ENCODE measurements at places on chromosomes 13 and 19. TPM values are rescaled to one million over a fixed set of nuclear protein-coding genes. Genes with fewer than 3 reads are reported as not detected.

GRCh38 chr13:100363285-100363711, 225.3 kb downstream of the GGACT start:
- no peak overlapping the region for H3K4me3 ChIP-seq
- no peak overlapping the region for H3K27ac ChIP-seq
- H3K4me1 ChIP-seq, result no peaks in the 10 kb centered on the region
- DNase-seq, result no peak
- H3K27me3 ChIP-seq, result no peaks in the 10 kb centered on the region

DNA sequence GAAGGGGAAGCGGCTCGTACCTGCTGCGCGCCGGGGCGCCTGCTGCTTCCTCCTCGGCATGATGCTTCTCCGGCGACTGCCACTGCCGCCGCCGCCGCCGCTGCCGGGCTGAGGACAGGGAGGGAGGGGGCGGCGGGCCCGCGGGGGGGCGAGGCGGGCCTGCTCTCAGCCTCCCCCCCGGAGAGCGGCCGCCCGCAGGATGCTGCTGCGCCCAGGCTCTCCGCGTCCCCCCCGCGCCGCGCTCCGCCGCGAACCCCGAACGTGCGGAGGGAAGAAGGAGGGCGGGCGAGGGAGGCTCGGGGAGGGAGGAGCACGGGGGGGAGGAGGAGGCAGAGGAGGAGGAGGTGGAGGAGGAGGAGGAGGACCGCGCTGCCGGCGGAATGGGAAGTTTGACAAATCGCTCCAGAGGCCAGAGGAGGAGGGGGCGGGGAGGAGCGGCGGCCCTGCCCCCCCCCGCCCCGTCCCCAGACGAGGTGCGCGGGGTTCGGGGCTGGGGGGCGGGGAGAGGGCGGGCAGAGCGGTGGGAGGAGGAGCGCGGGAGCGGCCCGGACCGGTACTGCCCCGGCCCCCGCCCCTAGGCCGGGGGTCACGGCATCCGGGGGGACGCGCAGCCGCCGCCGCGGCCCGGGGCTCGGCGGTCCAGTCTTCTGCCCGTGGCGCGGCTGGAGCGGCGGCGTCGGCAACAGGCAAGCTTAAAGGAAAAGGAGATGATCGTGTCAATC, at the start of gene TSHZ3:
TSHZ3 (minus strand) TSS at position 277 of the 722 bp plus-strand sequence; CDS start at position 60, 217 bp downstream.
- H3K4me3 ChIP-seq, result peak within 1 kb of the TSS; percentile 37
- DNase-seq, result no peak
- H3K27ac ChIP-seq, result no peak within 1 kb of the TSS
- no peaks in the 10 kb centered on the region for H3K36me3 ChIP-seq
- H3K27me3 ChIP-seq, result peaks cover 60% of the 10 kb centered on the region

DNA sequence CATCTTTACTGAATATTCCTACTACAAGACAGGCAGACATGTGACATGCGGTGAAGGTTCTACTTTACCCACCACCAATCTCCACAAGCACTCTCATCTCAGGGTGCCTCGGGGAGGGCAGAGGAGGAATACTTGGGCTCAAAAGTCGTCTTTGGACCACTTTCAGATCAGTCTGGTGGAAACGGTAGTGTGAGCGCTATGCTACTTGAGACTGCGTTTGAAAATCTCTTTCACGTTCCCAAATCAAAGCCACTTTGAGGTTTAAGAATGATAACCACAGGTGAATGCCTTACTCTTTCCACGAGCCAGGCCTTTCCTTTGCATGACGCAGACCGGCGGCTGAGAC, 1.5 kb upstream of the SOX1 start:
- no peak for DNase-seq
- peaks cover 50% of the 10 kb centered on the region for H3K27me3 ChIP-seq
- H3K27ac ChIP-seq, result no peak overlapping the region
- H3K36me3 ChIP-seq, result no peaks in the 10 kb centered on the region
- H3K4me3 ChIP-seq, result no peak overlapping the region

DNA sequence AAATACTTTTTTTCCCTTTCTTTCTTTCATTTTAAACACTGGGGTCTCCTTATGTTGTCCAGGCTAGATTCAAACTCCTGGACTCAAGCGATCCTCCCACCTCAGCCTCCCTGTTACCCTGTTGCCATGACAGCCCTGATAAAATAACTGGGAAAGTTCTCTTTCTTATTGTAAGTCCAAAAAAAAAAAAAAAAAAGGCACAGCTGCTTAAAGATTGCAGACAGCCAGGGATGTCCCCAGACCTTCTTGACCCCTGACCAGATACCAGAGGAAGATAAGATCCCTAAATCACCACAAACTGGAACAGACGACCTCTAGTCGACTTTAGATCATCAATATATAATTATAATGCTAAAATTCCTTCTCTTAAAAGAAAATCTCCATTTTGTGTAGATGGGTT, 1.1 kb upstream of the MVB12A start:
- no peak overlapping the region for H3K27ac ChIP-seq
- peaks cover 4% of the 10 kb centered on the region for H3K36me3 ChIP-seq
- DNase-seq, result no peak
- peaks cover 16% of the 10 kb centered on the region for H3K4me1 ChIP-seq
- H3K4me3 ChIP-seq, result no peak overlapping the region
- H3K27me3 ChIP-seq, result no peaks in the 10 kb centered on the region

- H3K4me1 ChIP-seq, result peaks cover 25% of the 10 kb centered on the region
- peak overlapping the region; percentile 5 for H3K4me3 ChIP-seq
Measured at GRCh38 chr13:30572859-30573275, 44.9 kb upstream of the USPL1 start.

GRCh38 chr19:29376855-29377354, 148.9 kb upstream of the VSTM2B start:
- no peak overlapping the region for H3K27ac ChIP-seq
- no peaks in the 10 kb centered on the region for H3K4me1 ChIP-seq

DNA sequence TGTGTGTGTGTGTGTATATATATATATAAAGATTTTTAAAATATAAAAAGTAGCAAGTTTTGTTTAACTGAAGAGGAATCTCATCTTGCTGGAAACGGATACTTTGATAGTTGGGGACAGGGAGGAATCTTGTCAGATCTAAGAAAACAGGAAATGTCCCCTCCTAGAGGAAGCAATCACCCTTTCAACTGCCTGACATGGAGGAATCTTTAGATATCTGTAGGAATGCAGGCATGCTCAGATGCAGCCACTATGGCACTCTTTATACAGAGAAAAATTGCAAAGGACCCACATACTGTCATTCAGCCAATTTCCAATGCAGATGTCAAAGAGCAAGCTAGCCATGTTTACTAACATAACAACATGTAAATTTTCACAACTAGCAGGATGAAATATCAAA, 38.8 kb downstream of the ZNF611 start:
- H3K36me3 ChIP-seq, result no peaks in the 10 kb centered on the region
- no peak for DNase-seq
- H3K4me3 ChIP-seq, result no peak overlapping the region
- no peak overlapping the region for H3K27ac ChIP-seq

GRCh38 chr19:29285878-29286277, 72.9 kb upstream of the UQCRFS1 start:
- H3K36me3 ChIP-seq, result no peaks in the 10 kb centered on the region
- no peaks in the 10 kb centered on the region for H3K27me3 ChIP-seq
- no peak for DNase-seq

DNA sequence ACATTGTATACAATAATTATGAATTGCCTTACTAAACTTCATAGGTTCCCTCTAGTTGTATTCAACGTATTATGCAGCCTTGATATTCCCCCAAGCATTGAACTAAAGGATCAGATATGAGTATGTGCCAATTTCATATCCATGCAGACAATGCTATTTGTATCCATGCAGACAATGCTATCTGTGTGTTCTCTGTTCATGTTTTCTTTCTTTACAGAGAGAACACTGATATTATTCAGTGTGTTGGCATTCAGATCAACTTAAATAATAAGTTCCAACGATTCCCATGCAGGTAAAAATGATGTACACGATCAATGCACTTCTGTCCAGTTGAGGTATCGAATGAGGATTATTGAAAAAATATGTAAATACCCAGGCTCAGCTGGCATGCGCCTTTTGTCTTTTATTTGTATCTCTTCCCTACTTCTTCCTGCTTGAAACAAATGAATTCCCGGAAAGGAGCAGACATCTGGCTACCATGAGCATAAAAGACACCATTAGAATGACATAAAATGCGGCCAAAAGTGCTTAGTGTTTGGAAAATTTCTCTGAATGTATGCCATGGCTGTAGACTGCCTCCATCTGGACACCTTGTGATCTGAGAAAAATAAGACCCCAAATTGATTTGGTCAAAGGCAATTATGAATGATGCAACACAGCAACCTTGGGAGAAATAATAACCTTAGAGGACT, 731.5 kb downstream of the SLITRK1 start:
- no peak overlapping the region for H3K27ac ChIP-seq
- H3K27me3 ChIP-seq, result no peaks in the 10 kb centered on the region
- DNase-seq, result no peak

DNA sequence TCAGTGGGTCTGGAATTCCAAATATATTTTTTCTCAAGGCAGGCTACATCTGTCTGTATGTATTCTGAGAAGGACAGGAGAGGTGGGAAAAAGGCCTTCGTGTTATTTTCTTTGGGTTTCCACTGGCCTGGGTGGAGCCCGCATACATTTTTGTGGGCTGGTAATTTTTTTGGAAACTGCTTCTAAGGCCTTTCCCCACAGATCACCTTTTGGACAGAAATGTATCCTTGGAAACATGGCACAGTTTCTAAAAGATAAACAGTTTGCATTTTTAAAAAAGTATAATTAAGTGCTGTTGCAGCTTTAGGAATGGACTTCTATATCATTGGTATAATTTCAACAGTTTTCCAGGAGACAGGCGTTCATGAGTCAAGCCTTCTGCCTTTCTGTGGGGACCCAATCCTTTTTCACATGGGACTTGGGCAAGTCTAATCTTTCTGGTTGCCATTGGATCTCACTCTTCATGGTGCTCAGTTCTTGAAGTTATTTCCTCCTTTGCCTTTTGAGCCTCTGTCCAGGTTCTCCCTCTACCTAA, 8.9 kb downstream of the RFX2 start:
- no peaks in the 10 kb centered on the region for H3K36me3 ChIP-seq
- H3K4me1 ChIP-seq, result peaks cover 7% of the 10 kb centered on the region
- no peak overlapping the region for H3K27ac ChIP-seq
- H3K27me3 ChIP-seq, result no peaks in the 10 kb centered on the region
- no peak overlapping the region for H3K4me3 ChIP-seq

DNA sequence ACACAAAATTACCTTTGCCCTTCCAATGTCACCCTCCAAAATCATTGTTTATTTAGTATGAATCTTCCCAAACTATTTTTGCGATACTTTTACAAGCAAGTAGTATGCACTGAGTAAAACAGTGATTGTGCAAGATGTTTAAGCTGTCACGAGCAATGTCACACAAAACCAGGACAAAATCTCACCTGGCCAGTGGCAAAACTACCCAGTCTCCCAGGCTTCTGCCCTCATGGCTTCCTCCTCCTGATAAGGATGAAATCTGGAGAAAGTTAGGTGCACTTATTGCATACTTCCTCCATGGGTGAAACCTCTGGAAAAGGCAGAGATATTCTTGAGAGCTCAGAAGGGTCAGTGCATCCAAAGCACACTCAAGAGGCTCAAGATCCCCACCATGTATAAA, 500.8 kb downstream of the IRS2 start:
- H3K4me1 ChIP-seq, result no peaks in the 10 kb centered on the region
- H3K4me3 ChIP-seq, result no peak overlapping the region
- no peaks in the 10 kb centered on the region for H3K36me3 ChIP-seq

DNA sequence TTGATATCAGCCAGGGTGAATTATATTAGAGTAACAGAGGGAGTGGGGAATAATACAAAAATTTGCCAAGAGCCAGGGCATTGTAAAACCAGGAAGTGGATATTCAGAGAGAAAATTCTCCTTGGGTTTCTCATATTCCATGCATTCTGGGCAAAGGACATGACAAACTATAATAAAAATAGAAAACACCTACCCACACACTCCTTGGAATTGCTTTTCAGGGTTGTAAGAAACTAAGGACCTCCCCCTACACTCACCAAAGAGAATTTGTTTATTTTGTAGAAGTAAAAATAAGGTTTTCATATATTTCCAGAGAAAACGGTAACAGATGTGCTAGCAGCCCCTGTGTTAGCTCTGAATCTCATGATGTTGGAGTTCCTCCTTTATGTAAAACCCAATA, 649.6 kb downstream of the SLITRK1 start:
- H3K4me1 ChIP-seq, result no peaks in the 10 kb centered on the region
- no peak overlapping the region for H3K27ac ChIP-seq
- no peak for DNase-seq
- no peak overlapping the region for H3K4me3 ChIP-seq

- DNase-seq, result no peak
- H3K4me3 ChIP-seq, result no peak overlapping the region
- no peak overlapping the region for H3K27ac ChIP-seq
- H3K27me3 ChIP-seq, result no peaks in the 10 kb centered on the region
Measured at GRCh38 chr13:49399801-49400472, 43.9 kb downstream of the CAB39L start.

DNA sequence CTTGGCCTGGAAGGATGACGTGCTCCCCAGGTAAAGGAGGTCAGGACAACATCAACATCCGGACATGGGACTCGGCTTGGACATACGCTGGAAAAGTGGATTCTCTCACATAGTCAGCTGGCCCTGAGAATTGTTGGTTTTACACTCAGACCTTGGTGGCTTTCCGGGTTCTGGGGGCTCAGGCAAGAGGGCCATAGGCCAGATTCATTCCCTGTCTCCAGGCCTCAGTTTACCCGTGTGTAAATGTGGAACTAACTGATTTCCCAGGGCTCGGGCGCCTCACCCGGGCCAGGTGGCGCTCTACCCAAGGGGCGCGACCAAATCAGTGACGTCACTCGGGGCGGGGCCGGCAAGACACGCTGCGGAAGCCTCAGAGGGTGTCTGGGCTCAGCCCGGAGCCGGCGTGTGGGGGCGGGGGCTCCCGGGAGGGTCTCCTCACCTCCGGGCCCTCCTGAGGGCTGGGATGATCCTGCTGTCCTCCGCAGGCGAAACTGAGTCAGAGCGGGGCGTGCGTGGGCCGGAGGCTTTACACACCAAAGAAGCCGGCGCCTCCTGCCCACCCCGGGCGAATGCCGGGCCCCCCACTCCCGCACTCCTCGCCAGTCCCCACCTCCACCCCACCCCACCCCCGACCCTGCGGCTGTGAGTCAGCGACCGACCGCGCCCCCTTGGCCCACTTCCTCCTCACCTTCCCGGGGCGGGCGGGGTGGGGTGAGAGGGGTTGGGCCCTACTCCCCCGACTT, 862 bp upstream of the VASP start:
- no peaks in the 10 kb centered on the region for H3K27me3 ChIP-seq
- no peaks in the 10 kb centered on the region for H3K36me3 ChIP-seq
- DNase-seq, result peak; percentile 98
- H3K4me1 ChIP-seq, result peaks cover 40% of the 10 kb centered on the region

Gene PRR20D
- total RNA-seq, result not detected

Gene SMG9
- 37.4 TPM for total RNA-seq

Gene ZNF728
- total RNA-seq, result not detected

Gene LGALS4
- 4.2 TPM for total RNA-seq

Gene INAFM1
- 9.1 TPM for total RNA-seq

Gene A1BG
- total RNA-seq, result 10.6 TPM
